ENCODE measurements at places on chromosomes 11 and 22.

- no peaks in the 10 kb centered on the region for H3K27me3 ChIP-seq
- no peaks in the 10 kb centered on the region for H3K4me1 ChIP-seq
- no peak overlapping the region for H3K4me3 ChIP-seq
- H3K36me3 ChIP-seq = no peaks in the 10 kb centered on the region
- DNase-seq = no peak
Measured at GRCh38 chr11:113014262-113015097, 53.3 kb downstream of the NCAM1 start.

DNA sequence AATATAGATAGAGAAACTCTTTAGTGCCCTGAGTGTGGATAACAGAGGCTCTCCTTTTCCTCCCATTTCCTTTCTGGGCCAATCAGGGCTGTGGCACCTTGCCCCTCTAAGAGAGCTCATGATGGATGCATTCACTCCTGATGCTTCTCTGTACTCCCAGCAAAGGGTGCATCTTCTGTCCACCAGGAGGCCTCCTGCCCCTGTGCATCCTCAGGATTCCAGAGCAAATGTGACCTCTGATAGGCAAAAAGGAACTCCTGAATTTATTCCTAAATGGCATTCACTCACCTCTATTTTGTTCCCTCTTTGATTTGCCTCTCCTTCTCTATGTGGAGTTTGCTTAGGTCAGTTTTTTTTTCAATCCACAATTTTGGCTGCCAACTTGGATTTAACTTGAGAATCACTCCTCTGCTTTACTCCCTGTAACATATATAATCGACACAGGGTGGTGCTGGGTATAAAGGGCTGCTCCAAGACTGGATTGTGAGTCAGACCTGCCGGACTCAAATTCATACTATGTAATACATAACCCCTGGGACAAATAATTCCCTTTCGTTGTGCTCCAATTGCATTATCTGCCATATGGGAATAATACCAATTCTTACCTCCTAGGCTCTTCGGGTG is 1.1 kb upstream of the MRGPRX4 start:
- no peaks in the 10 kb centered on the region for H3K36me3 ChIP-seq
- DNase-seq = no peak
- no peak overlapping the region for H3K27ac ChIP-seq
- no peak overlapping the region for H3K4me3 ChIP-seq

- no peak overlapping the region for H3K27ac ChIP-seq
- H3K27me3 ChIP-seq = no peaks in the 10 kb centered on the region
- no peaks in the 10 kb centered on the region for H3K4me1 ChIP-seq
Measured at GRCh38 chr11:23944923-23945322, 551.9 kb upstream of the LUZP2 start.

DNA sequence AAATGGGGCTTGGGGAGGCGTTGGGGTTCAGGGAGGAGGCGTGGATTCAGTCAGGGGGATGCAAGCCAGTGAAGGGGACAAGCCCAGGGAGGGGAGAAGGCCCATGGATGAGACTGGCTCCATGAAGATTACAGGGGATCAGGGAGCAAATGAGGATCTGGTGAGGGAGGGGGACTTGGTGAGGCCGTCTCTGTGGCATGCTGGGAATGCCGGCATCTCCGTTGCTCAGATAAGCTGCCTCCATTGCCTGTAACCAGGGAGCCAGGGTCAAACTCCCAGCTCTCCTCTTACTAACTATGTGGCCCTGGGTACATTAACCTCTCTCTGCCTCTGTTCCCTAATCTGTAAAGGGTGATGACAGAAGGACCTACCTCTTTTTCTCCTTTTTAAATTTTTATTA is 38.7 kb downstream of the TPBGL start:
- H3K36me3 ChIP-seq = no peaks in the 10 kb centered on the region
- no peak overlapping the region for H3K27ac ChIP-seq
- no peaks in the 10 kb centered on the region for H3K27me3 ChIP-seq
- DNase-seq = peak; percentile 14

DNA sequence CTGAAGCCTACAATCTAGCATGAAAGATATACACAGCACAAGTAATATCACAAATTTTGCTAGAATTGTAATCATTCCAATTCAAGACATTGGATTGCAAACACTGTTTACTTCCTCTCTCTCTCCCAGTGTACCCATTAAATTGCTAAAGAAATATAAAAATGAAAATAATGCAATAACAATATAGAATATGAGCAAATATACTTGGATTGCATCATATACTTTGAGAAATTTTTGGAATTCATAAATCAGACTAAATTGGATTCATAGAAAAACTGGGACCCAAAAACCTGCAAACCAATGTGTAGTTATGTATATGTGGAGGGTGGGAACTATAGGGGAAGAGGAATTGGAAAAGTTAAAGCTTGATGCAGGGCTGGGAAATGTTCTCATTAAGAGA is 25.0 kb upstream of the OR56A1 start:
- no peak for DNase-seq
- H3K27me3 ChIP-seq = no peaks in the 10 kb centered on the region
- H3K27ac ChIP-seq = no peak overlapping the region
- no peak overlapping the region for H3K4me3 ChIP-seq

- no peak overlapping the region for H3K27ac ChIP-seq
- peaks cover 79% of the 10 kb centered on the region for H3K36me3 ChIP-seq
- no peaks in the 10 kb centered on the region for H3K4me1 ChIP-seq
- no peaks in the 10 kb centered on the region for H3K27me3 ChIP-seq
- no peak overlapping the region for H3K4me3 ChIP-seq
Measured at GRCh38 chr11:14480716-14481115, 18.9 kb downstream of the COPB1 start.

- no peaks in the 10 kb centered on the region for H3K4me1 ChIP-seq
- no peaks in the 10 kb centered on the region for H3K27me3 ChIP-seq
- no peak for DNase-seq
- no peak overlapping the region for H3K27ac ChIP-seq
- no peaks in the 10 kb centered on the region for H3K36me3 ChIP-seq
Measured at GRCh38 chr11:69430566-69430965, 50.9 kb upstream of the LINC01488 start.

- H3K36me3 ChIP-seq = no peaks in the 10 kb centered on the region
- no peak for DNase-seq
- no peak overlapping the region for H3K4me3 ChIP-seq
- H3K27ac ChIP-seq = no peak overlapping the region
Measured at GRCh38 chr11:20912065-20912821, 242.9 kb downstream of the NELL1 start.

DNA sequence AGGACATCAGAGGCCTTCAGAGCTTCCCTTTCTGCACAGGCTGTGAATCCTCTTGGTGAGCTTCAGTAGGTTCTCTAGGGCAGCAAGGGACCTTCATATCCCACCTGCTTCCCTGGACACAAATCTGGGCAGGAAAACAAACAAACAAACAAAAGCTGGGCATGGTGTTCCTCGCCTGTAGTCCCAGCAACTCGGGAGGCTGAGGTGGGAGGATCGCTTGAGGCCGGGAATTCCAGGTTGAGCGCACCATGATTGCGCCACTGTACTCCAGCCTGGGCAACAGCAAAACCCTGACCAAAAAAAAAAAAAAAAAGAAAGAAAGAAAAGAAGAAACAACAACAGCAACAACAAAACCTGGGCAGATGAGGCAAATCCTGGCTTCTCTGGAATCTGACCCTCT is 92.9 kb downstream of the CEP164 start:
- no peak overlapping the region for H3K4me3 ChIP-seq
- no peak for DNase-seq
- H3K27me3 ChIP-seq = peaks cover 3% of the 10 kb centered on the region
- no peak overlapping the region for H3K27ac ChIP-seq
- no peaks in the 10 kb centered on the region for H3K4me1 ChIP-seq

- DNase-seq = no peak
- H3K4me1 ChIP-seq = peaks cover 18% of the 10 kb centered on the region
- H3K27ac ChIP-seq = no peak overlapping the region
- no peaks in the 10 kb centered on the region for H3K27me3 ChIP-seq
- H3K36me3 ChIP-seq = no peaks in the 10 kb centered on the region
Measured at GRCh38 chr11:76600124-76600655, 70.4 kb downstream of the LRRC32 start.

DNA sequence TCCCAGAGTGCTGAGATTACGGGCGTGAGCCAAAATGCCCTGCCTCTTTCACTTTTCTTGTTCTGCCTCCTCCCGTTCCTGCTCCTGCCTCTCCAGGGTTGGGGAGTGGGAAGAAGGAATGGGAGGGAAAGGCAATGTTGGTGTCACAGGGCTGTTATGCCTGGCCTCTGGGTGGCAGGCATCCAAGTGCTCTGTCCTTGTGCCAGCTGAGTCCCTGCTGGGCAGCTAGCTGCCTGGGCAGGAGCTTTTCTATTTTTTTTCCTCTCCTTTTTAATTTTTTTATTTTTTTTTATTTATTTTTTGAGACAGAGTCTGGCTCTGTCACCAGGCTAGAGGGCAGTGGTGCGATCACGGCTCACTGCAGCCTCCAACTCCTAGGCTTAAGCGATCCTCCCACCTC is 4.1 kb upstream of the SAC3D1 start:
- no peak overlapping the region for H3K4me3 ChIP-seq
- no peak overlapping the region for H3K27ac ChIP-seq
- H3K36me3 ChIP-seq = peaks cover 7% of the 10 kb centered on the region
- H3K4me1 ChIP-seq = peaks cover 3% of the 10 kb centered on the region
- no peak for DNase-seq

DNA sequence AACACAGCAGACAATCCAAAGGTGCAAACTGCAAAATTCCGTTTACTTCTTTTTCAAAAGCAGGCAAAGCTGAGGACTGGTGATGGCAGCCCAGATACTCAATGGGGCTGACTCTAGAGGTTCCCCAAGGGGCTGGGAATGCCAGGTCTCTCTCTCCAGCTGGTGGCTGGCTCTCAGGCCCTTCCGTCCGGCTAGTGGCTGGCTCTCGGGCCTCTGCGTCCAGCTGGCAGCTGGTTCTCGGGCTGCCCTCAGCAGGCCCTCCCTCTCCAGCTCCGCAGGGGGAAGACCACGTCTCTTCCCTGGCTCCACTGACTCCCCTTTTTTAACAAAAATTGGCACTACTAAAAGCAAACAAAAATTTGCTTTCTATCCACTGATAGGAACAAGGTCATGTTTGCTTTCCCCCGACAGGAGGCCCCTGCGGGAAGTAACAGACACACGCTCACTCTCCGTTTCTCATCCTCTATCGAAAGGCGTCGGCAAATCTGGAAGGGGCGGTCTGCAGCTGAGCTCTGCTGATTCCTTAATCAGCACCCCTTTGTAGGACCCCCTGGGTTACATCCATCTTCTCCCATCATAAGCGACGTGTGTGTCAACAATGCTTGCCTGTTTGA is 381.4 kb downstream of the BRD1 start:
- no peak overlapping the region for H3K4me3 ChIP-seq
- H3K36me3 ChIP-seq = no peaks in the 10 kb centered on the region
- no peak overlapping the region for H3K27ac ChIP-seq
- H3K27me3 ChIP-seq = peaks cover 2% of the 10 kb centered on the region
- H3K4me1 ChIP-seq = no peaks in the 10 kb centered on the region

DNA sequence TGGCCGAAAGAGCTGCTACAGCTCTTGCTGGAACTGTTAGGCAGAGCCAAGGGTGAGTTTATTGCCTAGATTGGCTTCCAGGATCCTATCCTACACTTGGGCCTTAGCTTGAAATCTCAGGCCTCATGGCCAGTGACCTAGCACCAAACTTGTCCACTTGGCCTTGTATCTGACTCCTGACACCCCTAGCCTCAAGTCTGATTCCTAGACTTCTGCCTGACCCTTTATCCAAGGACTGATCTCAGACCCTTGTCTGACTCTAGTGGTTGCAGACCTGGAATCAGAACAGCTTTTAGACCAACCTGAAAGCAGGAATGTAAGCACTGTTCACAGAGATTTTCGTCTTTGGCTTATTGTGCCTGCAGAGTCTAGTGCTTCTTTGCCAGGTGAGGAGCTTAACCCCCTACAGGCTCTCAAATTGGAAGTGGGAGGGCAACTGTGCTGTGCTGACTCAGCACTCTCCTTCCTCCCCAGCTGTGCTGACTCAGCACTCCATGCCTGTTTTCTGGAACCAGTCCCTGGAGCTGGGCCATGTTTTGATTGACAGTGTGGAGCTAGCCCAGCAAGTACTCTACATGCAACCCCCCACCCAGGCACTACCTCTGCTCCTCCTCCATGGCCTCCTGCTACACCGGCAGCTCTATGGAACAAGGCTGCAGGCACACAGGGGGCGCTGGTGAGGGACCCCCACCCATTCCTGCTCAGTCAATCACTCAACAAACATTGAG is 35.1 kb downstream of the RRP8 start:
- no peak overlapping the region for H3K4me3 ChIP-seq
- DNase-seq = peak; percentile 58
- peaks cover 2% of the 10 kb centered on the region for H3K36me3 ChIP-seq
- H3K27ac ChIP-seq = no peak overlapping the region

- DNase-seq = no peak
- peak overlapping the region; percentile 59 for H3K27ac ChIP-seq
- no peak overlapping the region for H3K4me3 ChIP-seq
- peaks cover 73% of the 10 kb centered on the region for H3K4me1 ChIP-seq
- no peaks in the 10 kb centered on the region for H3K27me3 ChIP-seq
Measured at GRCh38 chr11:12117611-12118010, 7.2 kb downstream of the MICAL2 start.

GRCh38 chr11:110472858-110473257 is 43.1 kb downstream of the FDX1 start:
- H3K27me3 ChIP-seq = no peaks in the 10 kb centered on the region
- no peak overlapping the region for H3K4me3 ChIP-seq
- DNase-seq = peak; percentile 47
- no peak overlapping the region for H3K27ac ChIP-seq
- peaks cover 6% of the 10 kb centered on the region for H3K4me1 ChIP-seq

DNA sequence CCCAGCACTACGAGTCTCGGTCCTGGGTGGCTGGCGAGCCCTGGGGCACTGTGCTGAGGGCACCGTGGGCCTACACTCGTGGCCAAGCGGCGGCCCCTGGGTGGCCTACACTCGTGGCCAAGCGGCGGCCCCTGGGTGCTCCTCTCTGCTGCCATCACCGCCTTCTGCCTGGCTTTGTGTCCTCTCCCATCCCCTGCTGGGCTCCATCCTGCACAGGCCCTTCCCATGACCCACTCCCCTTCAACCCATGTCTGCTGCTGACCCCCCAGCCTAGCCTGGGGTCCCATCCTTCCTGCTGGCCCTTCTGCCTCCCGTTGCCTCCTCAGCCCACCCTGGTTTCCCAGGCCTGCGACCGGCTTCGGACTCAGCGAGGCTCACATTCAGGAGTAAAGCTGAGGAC is 87.4 kb upstream of the CLDN5 start:
- DNase-seq = no peak
- no peak overlapping the region for H3K4me3 ChIP-seq
- peaks cover 11% of the 10 kb centered on the region for H3K27me3 ChIP-seq
- no peak overlapping the region for H3K27ac ChIP-seq

DNA sequence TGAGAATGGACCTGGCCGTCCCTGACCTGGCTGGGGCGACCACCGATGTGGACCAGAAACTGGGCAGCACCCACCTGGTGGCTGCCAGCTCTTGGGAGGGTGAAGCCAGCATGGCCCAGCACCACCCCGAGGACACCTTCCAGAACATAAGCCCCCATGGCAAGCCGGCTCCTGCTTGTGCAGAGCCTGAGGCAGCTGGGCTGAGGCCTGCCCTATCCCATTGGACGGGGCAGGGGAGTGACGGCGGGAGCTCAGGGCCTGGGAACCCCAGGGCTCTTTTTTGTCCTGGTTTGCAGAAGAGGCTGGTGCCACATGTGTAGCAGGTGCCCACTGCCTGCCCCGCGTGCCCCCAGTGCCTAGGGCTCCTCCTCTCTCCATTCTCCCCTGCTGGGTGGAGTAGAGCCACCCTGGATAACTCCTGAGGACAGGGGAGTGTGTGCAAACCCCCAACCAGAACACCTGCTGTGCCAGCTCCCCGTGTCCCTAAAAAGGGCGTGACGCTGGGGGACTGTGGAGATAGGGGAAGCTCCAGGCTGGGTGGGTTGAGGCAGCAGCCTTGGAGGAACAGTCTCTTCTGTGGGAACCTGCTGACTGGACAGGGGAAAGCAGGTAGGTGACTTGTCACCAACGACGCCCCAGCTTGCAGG is 11.9 kb downstream of the DUSP8 start:
- H3K27me3 ChIP-seq = no peaks in the 10 kb centered on the region
- no peak for DNase-seq
- H3K36me3 ChIP-seq = no peaks in the 10 kb centered on the region

GRCh38 chr22:44329179-44329796 is 16.5 kb upstream of the SHISAL1 start:
- H3K4me1 ChIP-seq = peaks cover 7% of the 10 kb centered on the region
- no peak overlapping the region for H3K27ac ChIP-seq
